ENCODE measurements at places on chromosomes 3 and 15. TPM values are rescaled to one million over a fixed set of nuclear protein-coding genes. Genes with fewer than 3 reads are reported as not detected.

Gene EOMES
- total RNA-seq: not detected

- no peaks in the 10 kb centered on the region for H3K4me1 ChIP-seq
- H3K36me3 ChIP-seq: no peaks in the 10 kb centered on the region
- H3K4me3 ChIP-seq: no peak overlapping the region
- H3K27ac ChIP-seq: no peak overlapping the region
These were observed 313.9 kb downstream of the POLQ start for GRCh38 chr3:121231872-121232271.

- H3K4me3 ChIP-seq: no peak overlapping the region
- H3K27me3 ChIP-seq: no peaks in the 10 kb centered on the region
- no peaks in the 10 kb centered on the region for H3K36me3 ChIP-seq
- no peak for DNase-seq
- no peak overlapping the region for H3K27ac ChIP-seq
These were observed 173.8 kb downstream of the SMAD6 start for GRCh38 chr15:66875588-66876420.

DNA sequence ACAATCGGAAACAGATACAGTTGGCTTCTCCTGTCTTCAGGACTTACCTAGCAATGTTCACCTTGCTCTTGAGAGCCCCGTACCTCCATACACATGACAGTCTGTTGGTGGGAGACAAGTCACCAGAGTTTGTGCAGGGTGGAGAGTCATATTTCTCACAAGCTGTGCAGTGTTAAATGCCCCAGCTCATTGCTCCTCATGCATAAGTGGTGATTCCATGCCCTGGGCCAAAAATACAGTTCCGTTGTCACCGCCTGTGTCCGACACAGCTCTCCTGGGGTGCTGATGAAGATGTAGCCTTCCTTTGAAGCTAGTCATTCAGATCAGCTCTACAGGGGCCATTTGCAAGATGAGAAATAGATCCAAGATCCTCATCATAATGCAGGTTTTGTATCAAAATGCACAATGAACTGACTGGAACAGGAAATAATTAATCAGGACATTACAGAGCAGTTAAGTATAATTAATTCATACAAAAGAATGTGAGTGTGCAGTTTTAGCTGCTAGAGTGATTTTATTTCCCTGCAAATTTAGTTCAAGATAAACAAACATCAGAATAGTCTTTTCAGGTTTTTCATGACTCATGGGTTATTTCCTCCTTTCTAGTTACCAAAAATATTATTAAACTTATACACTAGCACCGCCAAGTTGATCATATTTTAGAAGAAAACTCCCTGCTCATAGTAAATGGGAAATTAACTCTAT lies 66.5 kb downstream of the CD47 start:
- no peak overlapping the region for H3K27ac ChIP-seq
- H3K27me3 ChIP-seq: no peaks in the 10 kb centered on the region
- H3K36me3 ChIP-seq: no peaks in the 10 kb centered on the region
- peak; percentile 47 for DNase-seq
- H3K4me1 ChIP-seq: no peaks in the 10 kb centered on the region

DNA sequence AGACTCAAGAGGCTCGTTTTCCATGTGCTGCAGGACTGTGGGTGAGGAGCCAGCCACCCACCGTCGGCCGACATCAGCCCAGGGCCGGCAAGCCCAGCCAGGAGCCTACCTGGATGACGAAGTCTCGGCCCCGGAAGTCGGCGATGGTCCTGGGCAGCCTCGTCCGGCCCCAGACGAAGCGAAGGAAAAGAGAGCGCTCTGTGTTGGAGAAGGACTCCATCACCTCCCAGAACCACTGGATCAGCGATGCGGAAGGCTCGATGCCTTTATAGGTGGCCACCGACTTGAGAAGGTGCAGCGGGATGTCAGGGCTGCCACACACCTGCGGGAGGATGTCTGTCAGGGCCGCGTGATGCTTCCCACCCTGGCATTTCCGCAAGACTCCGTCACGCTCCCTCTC lies 13.8 kb upstream of the OCA2 start:
- H3K4me3 ChIP-seq: no peak overlapping the region
- H3K27me3 ChIP-seq: no peaks in the 10 kb centered on the region
- no peak for DNase-seq
- H3K4me1 ChIP-seq: peaks cover 7% of the 10 kb centered on the region
- H3K36me3 ChIP-seq: peaks cover 15% of the 10 kb centered on the region

- no peak for DNase-seq
- H3K27ac ChIP-seq: no peak overlapping the region
- H3K4me3 ChIP-seq: no peak overlapping the region
- H3K4me1 ChIP-seq: no peaks in the 10 kb centered on the region
- H3K27me3 ChIP-seq: no peaks in the 10 kb centered on the region
- peaks cover 7% of the 10 kb centered on the region for H3K36me3 ChIP-seq
These were observed 11.3 kb downstream of the RRP9 start for GRCh38 chr3:51930439-51930838.

DNA sequence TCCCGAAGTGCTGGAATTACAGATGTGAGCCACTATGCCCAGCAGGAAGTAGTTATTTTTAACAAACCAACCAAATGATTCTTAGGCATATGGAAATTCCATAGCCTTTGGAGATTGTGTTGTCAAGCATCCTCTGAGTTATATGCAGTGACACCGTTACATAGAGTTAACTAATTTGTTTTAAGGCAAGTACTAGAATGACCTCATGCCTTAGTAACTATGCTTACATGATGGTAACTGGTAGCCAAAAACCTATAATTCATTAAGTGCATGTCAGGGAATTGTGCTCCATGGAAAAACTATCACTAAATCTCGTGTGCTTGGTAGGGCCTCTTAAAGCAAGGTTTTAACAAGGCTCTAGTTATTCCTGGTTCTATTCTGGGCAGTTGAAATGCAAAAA lies 392.8 kb downstream of the TUSC7 start:
- H3K27me3 ChIP-seq: no peaks in the 10 kb centered on the region
- no peak for DNase-seq
- no peak overlapping the region for H3K27ac ChIP-seq

DNA sequence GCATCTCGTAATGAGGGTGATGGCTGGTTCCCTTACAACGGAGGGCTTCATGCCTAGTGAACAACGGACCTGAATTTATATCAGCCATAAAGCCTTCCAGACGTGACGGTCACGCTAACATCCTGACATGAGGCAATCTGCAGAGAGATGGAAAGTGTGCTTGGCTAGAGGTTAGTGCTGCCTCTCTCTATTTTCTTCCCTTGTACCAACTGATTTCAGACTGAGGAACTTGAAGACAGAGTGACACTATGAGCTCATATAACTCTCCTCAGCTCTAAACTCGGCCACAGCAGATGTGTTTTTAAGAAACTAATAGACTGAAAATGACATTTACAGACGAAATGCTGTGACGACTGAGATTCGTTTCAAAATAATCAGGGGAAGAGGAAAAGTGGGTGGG lies 122.4 kb downstream of the XXYLT1 start:
- DNase-seq: no peak
- H3K4me1 ChIP-seq: peaks cover 29% of the 10 kb centered on the region
- H3K36me3 ChIP-seq: no peaks in the 10 kb centered on the region
- no peak overlapping the region for H3K4me3 ChIP-seq

GRCh38 chr3:23916152-23916885 lies 471 bp downstream of the NKIRAS1 start:
- H3K4me3 ChIP-seq: peak overlapping the region; percentile 98
- H3K4me1 ChIP-seq: peaks cover 10% of the 10 kb centered on the region
- DNase-seq: no peak
- H3K27me3 ChIP-seq: no peaks in the 10 kb centered on the region
- peak overlapping the region; percentile 87 for H3K27ac ChIP-seq

Gene ALDH1L1
- total RNA-seq: not detected

Gene SUCNR1
- 0.17 TPM for total RNA-seq

DNA sequence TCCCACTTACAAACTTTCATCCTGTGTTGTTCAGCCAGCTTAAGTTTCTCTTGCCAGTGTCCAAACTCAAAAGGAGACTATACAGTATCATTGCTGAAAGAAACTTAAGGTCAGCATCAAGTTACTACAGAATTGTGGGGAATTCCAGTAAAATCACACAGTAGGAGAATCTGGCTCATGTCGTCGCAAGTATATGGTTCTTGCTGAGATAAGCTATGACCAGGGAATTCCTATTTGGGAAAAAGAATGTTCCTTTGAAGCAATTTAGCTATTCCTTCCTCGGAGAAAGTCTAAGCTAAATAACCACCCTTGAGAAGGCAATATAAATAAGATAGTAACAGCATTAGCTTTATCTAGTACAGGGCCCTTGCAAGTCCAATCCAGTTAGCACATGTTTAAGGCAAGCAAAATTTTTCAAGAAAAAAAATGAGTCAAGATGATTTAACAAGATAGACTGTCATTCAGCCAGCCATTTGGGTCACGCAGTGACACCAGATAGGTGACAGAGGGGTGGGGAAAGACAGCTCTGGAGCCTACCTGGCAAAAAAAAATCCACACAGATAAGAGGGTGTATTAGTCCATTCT lies 78.2 kb upstream of the THBS1 start:
- DNase-seq: peak; percentile 72
- H3K4me1 ChIP-seq: peaks cover 27% of the 10 kb centered on the region
- no peaks in the 10 kb centered on the region for H3K27me3 ChIP-seq

- H3K4me3 ChIP-seq: no peak overlapping the region
- peaks cover 55% of the 10 kb centered on the region for H3K4me1 ChIP-seq
- peaks cover 19% of the 10 kb centered on the region for H3K36me3 ChIP-seq
- DNase-seq: peak; percentile 46
These were observed 31.5 kb downstream of the ABHD2 start for GRCh38 chr15:89119489-89120478.

DNA sequence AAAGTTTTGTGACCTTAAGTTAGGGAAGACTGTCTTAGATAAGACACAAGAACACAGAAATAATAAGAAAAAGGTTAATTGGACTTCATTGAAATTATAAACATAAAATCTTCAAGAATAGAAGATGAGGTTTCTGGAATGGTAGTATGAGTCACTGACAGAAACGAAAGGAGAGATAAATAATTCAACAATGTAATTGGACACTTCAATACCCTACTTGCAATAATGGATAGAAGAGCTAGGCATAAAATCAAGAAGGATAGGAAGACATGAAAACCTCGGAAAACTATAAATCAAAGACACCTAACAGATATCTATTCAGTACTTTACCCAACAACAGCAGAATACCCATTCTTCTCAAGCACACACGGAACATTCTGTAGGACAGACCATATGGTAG lies 15.9 kb upstream of the MFSD1 start:
- peaks cover 5% of the 10 kb centered on the region for H3K4me1 ChIP-seq
- no peaks in the 10 kb centered on the region for H3K36me3 ChIP-seq
- DNase-seq: no peak
- H3K4me3 ChIP-seq: no peak overlapping the region
- H3K27ac ChIP-seq: no peak overlapping the region

DNA sequence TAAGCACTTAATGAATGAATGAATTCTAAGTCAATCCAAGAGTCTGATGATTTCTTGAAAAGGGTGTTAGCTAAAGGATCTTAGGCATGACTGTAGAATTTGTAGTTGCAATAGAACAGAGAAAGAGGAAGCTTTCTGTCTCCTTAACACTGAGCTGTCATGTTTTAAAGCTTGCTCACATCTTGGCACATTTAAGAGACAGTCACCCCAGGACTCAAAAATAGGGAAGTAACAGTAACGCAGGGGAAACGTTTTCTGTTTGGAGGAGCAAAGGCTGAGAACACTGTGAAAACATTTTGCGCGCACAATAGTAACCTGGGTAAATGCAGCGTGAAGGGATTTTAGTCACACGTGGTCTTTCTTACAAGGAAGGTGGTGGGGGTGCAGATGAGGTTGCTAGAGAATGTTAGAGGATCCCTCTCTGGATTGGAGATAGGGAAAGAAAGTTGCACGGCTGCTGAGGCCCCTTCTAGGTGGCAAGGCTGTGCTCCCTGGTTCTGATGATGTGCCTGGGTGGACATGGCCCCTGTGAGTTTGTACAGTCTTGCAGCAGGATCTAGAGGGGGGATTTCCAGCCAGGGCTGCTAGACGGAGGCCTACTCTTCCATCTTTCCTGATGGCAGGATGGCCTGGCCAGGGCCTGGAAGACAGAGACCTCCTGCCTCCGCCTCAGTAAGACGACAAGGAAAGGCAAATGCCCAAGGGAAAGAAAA lies 12.0 kb downstream of the STARD5 start:
- H3K27ac ChIP-seq: peak overlapping the region; percentile 18
- peaks cover 23% of the 10 kb centered on the region for H3K4me1 ChIP-seq
- no peak overlapping the region for H3K4me3 ChIP-seq
- H3K36me3 ChIP-seq: no peaks in the 10 kb centered on the region
- peak; percentile 59 for DNase-seq
- H3K27me3 ChIP-seq: no peaks in the 10 kb centered on the region

- no peak overlapping the region for H3K4me3 ChIP-seq
- H3K27me3 ChIP-seq: peaks cover 29% of the 10 kb centered on the region
- H3K4me1 ChIP-seq: peaks cover 10% of the 10 kb centered on the region
- no peak overlapping the region for H3K27ac ChIP-seq
- no peak for DNase-seq
These were observed 1.5 kb downstream of the VIPR1 start for GRCh38 chr3:42503957-42504333.

GRCh38 chr3:77267589-77267988 lies 227.7 kb downstream of the ROBO2 start:
- H3K4me1 ChIP-seq: no peaks in the 10 kb centered on the region
- H3K36me3 ChIP-seq: no peaks in the 10 kb centered on the region
- no peak for DNase-seq
- no peak overlapping the region for H3K4me3 ChIP-seq

DNA sequence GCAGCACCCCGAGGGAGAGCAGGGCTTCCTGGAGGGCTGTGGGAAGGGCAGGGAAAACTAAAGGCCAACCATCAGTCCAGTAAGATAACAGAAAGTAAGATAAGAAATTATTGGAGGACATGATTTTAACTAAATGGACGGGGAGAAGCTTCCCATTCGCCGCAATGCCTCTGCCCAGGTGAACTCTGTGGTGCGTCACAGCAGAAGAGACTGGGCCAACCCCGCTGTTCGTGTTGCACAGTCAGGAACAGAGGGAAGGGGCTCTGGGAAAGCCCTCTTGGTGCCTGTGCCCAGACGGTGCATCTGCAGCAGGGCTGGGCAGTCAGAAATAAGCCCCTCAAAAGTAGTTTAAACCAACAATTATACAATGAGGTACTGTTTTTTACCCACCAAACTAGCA lies 284.1 kb downstream of the OCA2 start:
- H3K4me1 ChIP-seq: peaks cover 1% of the 10 kb centered on the region
- no peak for DNase-seq
- H3K4me3 ChIP-seq: no peak overlapping the region
- no peak overlapping the region for H3K27ac ChIP-seq
- no peaks in the 10 kb centered on the region for H3K36me3 ChIP-seq

- no peaks in the 10 kb centered on the region for H3K4me1 ChIP-seq
- H3K27ac ChIP-seq: no peak overlapping the region
- no peaks in the 10 kb centered on the region for H3K36me3 ChIP-seq
- no peak overlapping the region for H3K4me3 ChIP-seq
- DNase-seq: no peak
These were observed 449.5 kb upstream of the TBL1XR1 start for GRCh38 chr3:177646749-177647148.

Gene C2CD4A
- total RNA-seq: not detected

DNA sequence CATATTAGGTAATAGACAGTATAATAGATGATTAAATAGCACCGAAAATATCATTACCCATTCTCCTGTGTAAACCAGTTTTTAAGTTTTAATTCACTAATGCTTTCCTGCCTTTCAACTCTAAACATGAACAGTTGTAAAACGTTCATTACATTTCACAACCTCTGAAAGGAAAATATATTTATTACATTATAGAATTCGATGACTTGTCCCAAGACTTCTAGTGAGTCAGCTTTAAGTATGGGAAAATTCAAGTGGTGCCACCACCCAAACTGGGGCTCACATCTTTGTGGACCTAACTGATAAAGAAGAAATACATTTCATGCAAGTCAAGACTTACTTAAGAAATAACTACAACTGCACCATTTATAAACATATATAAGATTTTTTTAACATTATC lies 2.0 kb downstream of the TRIM59 start:
- peak overlapping the region; percentile 29 for H3K27ac ChIP-seq
- peak; percentile 36 for DNase-seq
- H3K4me3 ChIP-seq: peak overlapping the region; percentile 93
- H3K36me3 ChIP-seq: peaks cover 9% of the 10 kb centered on the region
